ENCODE measurements at places on chromosomes 5 and 9.

DNA sequence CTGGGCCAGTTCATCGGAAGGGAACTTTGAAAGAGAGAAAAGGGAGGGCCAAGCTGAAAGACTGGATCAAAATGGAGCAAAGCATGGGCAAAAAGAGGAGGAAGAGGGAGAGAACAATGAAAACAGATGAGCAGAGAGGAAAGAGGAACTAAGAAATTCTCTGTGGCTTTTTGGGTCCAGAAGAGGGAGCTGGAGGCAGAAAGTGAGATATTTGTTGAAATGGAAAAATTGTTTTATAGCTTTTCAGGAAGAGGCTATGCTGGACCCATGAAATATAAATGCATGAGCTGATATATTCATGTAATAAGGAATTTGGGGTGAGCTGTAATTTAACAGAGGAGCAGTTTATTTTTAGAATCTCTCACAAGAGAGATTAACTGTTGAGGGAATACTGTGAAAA, 457.3 kb downstream of the DMAC1 start:
- peak; percentile 16 for DNase-seq

DNA sequence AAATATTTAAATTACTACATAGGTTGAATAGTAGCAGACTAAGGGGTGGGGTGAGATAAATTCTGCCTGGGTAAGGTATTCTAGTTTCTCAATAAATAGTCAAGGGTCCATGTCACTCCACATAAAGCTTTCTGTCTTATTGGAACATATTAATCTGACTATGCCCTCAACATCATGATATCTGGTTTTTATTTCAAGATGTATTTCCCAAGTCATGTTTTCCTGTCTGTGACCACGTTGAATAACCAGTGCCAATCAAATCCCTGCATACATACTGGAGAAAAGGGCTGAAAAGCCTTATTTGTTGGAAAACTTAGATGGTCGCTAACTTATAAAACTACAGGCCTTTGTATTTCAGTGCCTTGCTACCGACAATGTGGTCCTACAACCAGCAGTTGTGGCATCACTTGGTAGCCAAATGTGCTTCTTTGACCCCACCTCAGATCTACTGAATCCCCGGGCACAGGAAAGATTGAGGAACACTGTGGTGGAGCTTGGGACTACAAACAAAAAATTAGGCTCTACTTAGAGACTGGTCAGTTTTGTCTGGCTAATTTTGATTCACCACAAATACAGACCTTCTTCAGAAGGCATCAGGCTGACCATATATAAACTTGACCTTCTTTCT, 39.4 kb downstream of the ALDH1A1 start:
- no peak for DNase-seq

GRCh38 chr9:132901858-132902831, 23.4 kb downstream of the SPACA9 start:
- peak; percentile 80 for DNase-seq

DNA sequence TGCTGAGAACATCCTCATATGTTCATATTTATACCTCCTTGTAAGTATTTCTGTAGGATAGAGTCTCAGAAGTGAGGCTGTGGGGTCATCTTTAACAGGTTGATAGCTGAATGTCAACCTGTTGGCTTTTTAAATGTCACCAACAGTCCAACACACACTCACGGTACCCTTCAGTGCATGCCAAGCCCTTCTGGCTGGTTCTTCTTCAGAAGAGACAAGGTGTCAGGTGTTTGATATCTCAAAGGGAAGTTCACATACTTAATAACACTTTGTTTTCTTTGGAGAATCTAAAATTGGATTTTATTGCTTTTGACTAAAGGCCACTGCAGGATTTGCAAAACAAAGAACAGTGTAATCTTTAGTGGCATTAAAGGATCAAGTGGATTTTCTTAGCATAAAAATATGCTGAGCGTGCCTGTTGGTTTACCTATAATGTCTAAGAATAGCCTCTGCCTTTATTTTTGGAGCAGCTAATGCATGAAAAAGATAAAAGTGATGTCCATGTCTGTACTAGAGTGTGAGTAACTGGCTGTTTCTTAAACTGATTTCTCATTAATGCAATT, 58.2 kb downstream of the RGS3 start:
- DNase-seq, result peak; percentile 67

DNA sequence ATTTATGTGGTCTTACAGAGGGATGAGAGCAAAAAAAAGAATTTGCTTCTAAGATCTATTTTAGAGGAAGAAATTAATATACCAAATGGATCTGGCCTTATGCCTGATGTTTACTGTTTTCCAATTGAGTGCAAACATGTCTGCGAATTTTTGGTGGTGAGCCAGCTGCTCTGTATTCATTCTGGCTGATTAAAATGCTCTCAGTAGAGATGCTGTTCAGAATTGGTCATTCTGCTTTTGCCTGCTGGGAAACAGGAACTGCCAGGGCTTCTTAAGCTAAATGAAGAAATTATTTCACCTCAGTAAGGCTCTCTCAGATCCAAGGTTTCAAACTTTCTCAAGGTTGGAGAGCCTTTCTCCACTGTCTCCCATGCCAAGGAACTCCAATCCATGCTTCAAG, 132.0 kb upstream of the SV2C start:
- DNase-seq, result no peak

- no peak for DNase-seq
Observed at GRCh38 chr9:72788966-72789735, 163.7 kb downstream of the ALDH1A1 start.

DNA sequence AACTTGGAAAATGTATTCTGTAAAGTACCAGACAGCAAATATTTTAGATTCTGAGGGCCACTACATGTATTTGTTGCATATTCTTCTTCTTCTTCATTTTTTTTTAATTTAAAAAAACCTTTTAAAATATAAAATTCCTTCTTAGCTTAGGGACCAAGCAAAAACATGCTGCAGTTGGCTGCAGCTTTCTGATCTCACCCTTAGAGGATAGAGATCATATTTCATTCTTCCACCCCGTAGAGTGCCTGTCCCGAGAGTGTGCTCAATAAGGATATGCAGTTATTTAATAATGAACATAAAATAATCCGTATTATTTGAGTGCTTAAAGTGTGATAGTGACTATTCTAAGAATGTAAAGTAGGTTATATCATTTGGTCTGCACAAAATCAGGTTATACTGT, 204.2 kb upstream of the CD180 start:
- DNase-seq, result no peak

DNA sequence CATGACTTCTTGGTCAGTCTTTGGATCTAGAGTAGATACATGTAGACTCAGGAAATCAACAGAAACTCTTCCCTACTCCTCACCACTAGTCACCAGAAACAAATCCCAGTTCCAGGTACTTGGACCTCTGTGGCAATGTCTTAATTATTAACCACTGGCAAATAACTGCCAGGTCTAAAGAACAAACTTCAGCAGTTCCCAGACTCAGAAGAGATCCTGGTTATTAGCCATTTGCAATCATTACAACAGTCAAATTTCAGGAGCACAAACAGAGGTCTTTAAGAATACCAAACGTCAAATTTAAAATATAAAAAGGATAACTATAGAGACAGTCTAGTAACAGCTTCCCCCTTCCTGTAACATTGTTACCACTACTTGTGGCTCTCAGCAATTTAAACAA, 10.2 kb downstream of the DIAPH1 start:
- DNase-seq, result no peak

GRCh38 chr5:1784197-1785050, 15.2 kb downstream of the MRPL36 start:
- no peak for DNase-seq

DNA sequence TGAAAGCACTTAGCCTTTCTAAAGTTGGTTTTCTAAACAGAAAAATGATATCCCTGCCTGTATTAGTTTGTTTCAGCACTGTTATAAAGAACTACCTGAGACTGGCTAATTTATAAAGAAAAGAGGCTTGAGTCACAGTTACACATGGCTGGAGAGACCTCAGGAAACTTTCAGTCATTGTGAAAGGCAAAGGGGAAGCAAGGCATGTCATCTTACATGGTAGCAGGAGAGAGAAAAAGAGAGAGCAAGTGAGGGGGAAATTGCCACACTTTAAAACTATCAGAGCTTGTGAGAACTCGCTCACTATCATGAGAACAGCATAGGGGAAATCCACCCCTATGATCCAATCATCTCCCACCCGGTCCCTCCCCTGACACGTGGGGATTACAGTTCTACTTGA, 64.9 kb downstream of the FAM170A start:
- no peak for DNase-seq

GRCh38 chr9:109568568-109569210, 70.6 kb upstream of the PTPN3 start:
- DNase-seq, result no peak

DNA sequence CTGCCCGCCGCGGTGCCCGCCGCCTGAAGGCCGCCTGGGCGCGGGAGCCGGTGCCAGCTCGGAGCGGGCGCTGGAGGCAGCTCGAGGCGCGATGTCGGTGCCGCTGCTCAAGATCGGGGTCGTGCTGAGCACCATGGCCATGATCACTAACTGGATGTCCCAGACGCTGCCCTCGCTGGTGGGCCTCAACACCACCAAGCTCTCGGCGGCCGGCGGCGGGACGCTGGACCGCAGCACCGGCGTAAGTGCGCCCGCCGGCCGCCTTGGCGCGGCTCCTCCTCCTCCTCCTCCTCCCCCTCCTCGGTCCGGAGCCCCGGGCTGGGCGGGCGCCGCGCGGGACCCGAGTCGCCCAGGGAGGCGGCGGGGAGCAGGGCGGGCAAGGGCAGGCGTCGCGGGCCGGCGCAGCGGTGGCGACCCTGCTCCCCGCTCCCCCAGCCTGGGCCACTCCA, 455 bp downstream of the OLFM1 start:
- DNase-seq, result no peak

GRCh38 chr9:134054891-134055811, 12.7 kb downstream of the BRD3 start:
- DNase-seq, result no peak

DNA sequence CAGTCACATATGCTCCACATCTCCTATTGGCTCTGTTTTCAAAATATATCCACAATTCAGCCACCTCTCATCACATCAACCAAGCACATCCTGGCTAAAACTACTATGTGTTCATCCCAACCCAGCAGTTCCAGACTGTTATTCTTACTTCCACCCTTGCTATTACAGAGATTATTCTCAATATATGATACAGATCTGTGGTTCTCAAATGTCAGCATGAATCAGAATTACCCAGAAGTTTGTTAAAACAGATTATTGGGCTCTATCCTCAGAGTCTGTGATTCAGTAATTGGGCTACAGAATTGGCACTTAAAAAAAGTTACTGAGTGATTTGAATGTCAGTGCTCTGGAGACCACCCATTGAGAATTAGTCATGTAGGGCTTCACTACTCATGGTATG, 78.8 kb upstream of the IZUMO3 start:
- no peak for DNase-seq

GRCh38 chr9:133715295-133715865, 22.8 kb downstream of the SARDH start:
- DNase-seq, result no peak

GRCh38 chr5:76782444-76782843, 36.4 kb upstream of the F2RL1 start:
- no peak for DNase-seq

DNA sequence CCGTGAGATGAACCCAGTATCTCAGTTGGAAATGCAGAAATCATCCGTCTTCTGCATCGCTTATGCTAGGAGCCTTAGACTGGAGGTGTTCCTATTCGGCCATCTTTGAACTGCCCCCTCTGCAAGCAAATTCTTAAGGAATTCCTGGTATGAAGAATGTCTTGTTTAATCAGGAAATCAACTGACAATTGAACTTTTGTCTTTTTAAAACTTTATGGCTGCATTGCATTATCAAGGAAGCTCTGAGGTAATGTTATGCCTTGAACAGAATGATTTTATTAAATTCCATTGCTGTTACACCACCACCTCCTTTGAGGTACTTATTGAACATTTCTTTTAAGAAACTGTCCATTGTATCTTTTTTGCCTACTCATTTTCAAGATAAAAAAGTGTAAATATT, 1915.7 kb upstream of the CDH9 start:
- DNase-seq, result peak; percentile 16

DNA sequence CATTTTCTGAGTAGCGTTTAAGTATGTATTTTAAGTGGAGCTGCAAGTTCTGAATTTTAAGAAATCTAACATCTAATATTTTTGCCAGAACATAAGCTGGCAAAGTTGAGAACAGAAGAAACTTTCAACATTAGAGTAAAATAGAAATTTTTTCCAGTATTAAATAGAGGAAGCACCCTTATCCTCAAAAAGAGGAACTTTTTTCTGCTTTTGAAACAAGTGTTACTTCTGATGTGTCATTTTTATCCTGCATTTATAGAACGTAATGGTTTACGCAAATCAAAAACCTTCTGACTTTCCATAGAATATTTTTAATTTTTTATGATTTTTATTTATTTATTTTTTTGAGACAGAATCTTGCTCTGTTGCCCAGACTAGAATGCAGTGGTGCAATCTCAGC, 21.8 kb downstream of the ZBED3 start:
- DNase-seq, result no peak

- no peak for DNase-seq
Observed at GRCh38 chr5:43967165-43967564, 364.2 kb downstream of the NNT start.

DNA sequence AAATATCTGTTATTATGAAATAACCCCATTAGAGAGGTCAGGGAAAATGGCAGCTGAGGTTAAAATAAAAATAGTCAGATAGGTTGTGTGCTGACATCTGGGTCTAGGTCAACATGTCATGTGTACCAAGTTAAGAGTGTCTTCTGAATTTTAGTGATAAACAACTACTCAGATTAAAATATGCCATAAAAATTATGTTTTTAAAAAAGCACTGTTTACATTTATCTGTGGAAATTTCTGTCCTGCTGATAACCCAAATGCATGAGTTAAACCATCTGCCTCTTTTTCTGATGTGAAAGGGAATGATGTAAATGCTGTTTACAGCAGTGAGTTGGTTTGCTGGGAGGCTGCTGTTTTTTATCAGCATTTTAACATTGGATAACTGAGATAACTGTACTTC, 361.2 kb upstream of the TARS1 start:
- no peak for DNase-seq

DNA sequence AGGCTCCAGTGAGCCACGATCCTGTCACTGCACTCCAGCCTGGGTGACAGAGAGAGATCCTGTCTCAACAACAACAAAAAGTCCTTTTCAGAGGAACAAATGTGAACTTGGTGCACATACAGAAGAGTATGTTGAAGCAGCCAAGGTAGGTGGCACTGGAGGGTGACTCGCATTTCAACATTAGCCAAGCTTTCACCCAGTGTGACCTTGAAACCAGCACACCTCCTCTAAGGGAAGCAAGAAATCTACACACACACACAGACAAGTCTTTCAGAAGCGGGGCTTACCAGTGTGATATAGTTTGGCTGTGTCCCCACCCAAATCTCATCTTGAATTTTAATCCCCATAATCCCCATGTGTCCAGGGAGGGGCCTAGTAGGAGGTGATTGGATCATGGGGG, 225.2 kb downstream of the SEMA5A start:
- DNase-seq, result no peak

DNA sequence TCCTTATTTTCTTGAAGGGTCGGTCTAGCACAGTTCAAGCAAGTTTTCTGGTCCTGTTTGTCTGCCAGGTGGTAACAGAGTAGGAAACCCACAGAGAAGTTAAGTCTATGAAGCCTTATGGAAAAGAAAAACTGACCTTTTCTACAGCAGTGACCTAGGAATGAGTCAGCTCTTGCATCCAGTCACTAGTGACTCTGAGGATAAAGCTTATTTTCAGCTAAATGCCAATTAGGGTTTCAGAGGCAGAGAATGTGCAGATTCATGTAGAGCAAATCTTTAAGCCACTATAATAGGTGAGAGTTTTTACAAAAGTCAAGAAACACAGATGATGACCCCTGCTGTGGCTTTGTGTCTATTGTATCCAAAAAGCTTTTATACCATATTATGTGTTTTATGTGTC, 100.7 kb downstream of the CWC27 start:
- peak; percentile 76 for DNase-seq

- DNase-seq, result peak; percentile 89
Observed at GRCh38 chr5:97452646-97453045, 269.6 kb upstream of the RIOK2 start.

Measured in HAP-1 (cell line).